ENCODE measurements at places on chromosomes 3 and 15.

- no peak for DNase-seq
Observed at GRCh38 chr3:189567322-189567721, 63.9 kb upstream of the TP63 start.

DNA sequence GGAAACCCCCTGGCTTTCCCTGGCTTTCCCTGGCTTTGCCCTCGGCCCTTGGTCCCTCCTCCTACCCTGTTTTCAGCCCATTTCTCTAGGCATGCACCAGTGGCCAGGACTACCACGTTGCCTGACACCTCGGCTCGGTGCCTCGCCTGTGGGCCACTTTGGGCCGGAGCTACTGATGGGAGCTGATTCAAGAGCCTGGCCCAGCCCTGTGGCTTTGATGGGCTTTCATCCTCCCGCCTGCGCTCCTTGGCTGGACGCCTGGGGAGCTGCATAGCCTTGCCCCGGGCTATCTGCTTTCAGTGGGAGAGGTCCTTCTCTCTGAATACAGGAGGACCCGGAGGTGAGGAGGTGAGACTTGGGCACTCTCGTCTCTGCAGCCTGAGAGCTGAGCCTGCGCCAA lies 192.7 kb upstream of the HES1 start:
- no peak for DNase-seq

DNA sequence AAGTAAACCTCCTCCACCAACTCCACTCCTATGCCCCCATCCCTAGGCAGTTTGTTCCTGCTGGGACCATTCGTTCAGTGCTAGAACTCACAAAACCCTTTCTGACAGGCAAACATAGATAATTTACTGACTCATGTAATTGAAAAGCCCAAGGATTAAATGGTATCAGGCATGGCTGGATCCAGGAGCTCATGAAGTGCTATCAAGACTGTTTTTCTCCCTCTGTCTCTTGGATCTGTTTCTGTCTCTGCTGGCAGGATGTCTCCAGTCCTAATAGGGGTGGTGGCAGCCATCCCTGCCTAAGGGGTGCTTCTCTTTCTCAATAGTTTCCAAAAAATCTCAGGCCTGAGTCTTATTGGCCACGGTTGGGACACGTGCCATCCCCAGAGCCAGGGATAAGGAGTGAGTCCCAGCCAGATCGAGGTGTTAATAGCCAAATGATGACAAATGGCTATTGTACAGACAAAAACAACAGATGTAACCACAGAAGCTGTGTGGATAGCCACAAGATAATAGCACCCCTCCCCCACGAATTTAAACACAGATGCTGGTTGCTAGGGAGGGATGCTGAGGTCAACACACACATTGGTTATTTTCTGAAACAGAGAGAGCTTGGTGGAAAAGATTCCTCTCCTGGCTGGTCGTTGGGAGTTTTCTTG lies 168.6 kb downstream of the SHQ1 start:
- DNase-seq = no peak

DNA sequence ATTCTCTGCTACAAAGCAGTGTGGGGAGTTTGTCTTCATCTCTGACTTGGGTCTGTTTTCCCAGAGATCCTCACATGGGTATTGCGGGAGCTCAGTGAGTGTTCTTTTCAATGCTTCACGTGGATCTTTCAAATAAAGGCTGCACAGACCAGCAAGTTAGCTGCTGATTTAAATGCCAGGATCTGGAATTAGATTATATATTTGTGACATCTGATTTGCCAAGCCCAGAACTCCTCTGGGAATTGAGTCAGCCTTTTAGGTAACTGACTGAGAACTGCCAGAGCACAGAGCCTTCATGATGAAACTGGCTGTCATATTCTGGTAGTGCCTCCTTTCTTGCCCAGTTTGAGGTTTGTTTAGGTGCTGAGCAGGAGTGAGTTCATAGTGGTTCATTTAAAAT lies 14.7 kb downstream of the EDEM1 start:
- no peak for DNase-seq

GRCh38 chr15:89419370-89419984 lies 76.9 kb downstream of the RHCG start:
- no peak for DNase-seq

DNA sequence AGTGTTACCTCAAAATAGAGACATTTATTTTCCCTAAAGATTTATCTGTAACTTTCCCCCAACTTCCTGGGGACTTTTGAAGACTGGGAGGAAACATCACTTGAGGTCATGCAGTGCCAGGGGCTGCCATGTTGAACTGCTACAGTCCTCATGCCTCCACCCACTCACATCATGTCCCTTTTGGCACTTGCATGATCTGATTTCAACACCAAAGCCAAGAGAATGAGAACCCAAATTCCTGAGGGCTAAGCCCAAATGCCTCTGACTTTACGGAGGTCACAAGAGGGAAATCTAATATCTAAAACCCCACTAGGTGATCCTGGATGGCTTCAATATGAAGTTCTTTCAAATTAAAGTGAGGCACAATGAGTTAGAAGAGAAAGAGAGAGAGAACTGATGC lies 213.1 kb downstream of the NTRK3 start:
- DNase-seq = no peak

DNA sequence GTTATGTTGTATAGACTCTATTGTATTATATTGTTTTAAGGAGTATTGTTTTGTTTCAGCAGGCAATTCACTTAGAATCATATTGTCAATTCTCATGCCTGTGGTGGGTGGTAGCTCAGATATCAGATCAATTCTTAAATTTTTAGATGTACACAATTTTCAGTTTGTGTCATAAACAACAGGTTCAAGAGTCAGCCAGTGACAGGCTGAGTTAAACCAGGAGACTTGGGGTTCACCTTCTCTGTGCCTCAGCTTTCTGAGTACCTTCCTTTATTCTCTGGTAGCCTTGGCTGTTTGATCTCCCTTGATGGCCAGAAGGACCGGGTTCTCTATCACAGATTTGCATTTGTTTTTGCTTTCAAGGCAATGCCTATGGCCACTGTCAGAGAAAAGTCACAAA lies 199.9 kb upstream of the KCNMB2 start:
- DNase-seq = no peak

DNA sequence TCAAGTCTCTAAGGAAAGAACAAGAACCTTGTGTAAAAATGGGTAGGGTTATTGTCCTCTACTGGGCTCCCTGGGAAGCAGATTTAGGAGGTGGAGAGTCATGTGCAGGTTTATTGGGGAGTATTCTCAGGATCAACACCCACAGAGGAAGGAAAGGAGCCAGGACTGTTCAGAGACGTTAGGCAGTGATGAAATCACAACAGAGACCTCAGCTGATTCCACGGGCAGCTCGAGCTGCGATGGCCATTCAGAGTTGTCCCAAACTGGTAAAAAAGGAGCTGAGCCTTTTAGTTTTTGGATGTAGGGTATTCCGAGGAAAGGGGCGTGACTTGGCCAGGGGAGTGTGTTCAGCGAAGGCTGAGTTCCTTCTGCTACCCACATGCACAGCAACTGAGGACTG lies 85.0 kb downstream of the RORA start:
- no peak for DNase-seq

DNA sequence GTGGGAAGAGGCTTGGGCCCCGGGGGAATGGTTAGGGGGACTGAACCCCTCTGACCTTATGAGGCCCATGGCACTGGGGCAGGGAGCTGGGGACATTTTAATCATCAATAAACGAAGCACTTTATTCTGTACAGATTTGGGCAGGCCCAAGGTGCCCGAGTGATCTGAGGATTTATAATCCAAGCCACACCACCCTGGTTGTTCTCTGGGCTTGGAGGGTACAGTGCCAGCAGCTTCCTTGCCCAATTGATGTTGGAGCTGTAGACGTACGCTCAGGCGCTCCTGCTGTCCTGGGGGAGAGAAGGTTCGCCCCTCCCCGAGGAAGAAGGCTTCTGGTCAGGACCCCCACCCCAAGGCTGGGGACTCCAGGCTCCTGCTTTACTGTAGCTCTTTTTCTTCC lies 12.5 kb downstream of the ZBTB47 start:
- DNase-seq = no peak

DNA sequence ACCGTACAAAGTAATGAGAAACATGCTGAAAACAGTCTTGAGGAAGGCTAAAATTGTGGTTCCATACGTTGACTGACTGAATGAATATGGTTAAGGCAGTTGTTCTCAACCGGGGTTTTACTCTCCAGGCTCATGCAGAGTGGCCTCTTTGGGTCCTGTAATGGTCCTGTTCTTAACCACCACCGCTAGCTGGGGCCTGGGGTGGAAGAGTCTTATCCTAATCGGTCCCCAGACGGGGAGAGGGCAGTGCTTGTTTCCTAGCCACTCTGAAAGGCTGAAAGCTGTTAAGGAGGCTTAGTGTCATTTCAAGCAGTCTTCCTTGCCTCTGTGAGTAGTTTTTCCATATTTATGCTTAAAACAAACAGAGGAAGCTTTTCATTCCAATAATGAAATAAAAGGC lies 32.0 kb downstream of the SELENOT start:
- DNase-seq = no peak

DNA sequence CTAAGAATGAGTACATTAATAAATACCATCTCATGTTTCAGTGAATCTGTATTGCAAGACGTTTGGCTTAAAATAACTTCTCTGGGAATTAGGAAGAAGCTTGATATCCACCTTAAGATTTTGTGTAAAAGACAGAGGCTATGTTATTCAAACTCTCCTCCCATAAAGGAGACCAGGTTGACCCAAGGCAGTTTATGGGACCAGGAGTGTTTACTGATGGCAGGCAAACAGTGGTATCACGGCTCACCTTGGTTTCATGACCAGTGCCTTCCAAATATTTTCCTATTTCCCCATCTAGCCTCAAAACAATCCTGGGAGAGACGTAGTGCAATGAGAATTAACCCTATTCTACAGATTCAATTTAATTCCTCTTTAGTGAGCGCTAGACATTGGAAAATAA lies 90.2 kb upstream of the SNTN start:
- DNase-seq = no peak

DNA sequence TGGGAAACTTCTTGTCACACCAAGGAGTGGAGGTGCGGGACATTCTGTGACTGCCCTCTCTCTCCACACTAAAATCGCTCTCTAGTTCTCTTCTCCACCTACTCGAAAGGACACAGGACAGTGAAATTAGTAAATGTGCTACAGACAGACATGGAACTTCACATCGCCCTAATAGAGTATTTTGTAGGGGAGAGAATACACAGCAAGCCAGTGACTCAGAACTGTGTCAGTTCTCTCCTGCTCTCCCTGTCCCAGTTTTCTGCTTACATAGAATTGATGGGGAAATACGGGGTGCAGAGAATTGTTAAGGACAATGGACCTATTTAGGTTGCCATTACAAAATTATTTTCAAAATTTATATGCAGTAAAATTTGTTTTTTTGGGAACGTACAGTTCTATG lies 159.6 kb upstream of the GADL1 start:
- DNase-seq = no peak

- DNase-seq = no peak
Observed at GRCh38 chr3:171503817-171504216, 43.6 kb upstream of the TNIK start.

DNA sequence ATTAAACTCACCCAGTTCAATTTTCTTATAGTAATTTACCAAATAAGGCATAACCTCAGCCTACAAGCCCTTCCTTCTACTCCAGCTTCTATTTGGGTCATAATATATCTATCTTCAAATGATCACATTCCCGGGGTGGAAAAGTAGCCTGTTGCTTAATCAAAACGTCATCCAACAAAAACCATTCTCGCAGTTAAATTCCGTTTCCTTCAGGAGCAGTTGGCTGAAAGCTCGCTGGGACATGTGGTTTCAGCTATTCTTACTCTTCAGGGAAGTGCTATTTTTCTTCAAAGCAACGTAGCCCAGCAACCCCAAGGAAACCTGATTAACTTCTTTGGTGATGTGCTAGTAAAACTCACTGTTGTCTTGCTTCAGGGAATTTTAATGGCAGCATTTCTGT lies 59.6 kb downstream of the MAGI1 start:
- DNase-seq = no peak

GRCh38 chr3:111863942-111864694 lies 5.1 kb downstream of the PHLDB2 start:
- no peak for DNase-seq

- no peak for DNase-seq
Observed at GRCh38 chr15:77818484-77819047, 185.9 kb upstream of the LINGO1 start.

DNA sequence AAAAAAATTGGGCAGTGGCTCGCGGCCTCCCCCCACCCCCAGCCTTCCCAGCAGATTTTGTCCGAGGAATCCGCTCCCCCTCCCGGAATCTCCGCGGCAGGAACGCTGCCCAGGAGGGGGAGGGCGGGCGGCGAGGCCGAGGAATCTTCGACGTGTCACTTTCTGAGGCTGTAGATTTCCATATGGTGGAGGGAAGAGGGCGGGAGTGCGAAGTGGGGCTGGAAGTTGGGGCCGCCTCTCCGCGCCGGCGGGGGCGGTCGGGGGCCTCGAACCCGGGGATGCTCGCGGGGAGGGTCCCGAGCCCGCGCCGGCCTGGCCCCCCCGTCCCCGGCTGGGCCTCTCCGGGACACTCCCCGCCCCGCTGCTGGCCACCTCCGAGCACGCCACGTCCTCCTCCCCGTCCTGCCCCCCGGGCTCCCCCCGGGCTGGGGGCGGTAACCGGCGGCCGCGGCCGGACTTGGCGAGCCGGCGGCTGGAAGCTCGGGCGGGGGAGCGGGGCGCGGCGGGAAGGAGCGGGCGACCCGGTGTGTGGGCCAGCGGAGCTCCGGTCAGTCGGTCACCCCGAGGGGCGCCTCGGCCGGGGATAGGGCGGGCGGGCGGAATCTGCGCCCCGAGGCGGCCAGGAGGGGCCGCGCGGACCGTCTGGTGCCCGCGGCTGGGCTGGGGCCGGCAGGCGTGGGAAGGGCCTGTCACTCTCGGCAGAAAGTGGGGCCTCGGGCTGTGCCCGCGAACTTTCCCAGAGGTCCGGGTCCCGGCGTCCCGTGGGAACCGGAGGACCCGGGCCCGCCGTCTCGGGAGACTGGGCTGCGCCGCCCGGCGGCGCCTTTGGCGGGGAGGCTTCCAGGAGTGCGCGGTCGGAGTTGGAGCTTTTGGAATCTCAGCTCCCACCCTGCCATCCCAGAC lies 951 bp downstream of the FNDC3B start:
- DNase-seq = peak; percentile 19

DNA sequence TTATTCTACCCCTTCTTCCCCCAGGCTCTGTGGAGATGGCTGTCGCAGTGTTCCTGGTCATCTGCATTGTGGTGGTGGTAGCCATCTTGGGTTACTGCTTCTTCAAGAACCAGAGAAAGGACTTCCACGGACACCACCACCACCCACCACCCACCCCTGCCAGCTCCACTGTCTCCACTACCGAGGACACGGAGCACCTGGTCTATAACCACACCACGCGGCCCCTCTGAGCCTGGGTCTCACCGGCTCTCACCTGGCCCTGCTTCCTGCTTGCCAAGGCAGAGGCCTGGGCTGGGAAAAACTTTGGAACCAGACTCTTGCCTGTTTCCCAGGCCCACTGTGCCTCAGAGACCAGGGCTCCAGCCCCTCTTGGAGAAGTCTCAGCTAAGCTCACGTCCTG lies 12.9 kb downstream of the SPINT1 start:
- DNase-seq = no peak

DNA sequence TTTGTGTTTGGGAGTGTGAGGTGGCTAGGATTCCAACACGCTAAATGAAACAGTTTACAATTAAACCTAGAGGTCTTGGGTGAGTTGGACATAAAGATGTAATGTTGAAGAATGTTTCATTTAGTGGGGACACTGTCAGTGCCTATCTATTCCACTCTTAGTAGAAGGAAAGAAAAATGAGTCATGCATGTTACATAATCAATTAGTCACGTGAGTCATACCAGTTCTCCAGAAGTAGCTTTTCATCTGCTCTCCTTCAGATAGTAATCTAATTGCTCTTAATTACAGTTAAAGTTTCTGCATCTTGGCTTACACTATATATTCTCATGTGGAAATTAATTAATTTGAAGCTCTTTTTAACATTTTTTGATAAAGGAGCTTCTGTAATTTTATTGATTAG lies 115.7 kb upstream of the P2RY1 start:
- no peak for DNase-seq

GRCh38 chr3:168248383-168249204 lies 152.9 kb upstream of the GOLIM4 start:
- no peak for DNase-seq
